Ecto neural progenitor cell (in vitro differentiated cells): ENCODE measurements at places on chromosomes 5 and 9.
A peak's percentile ranks its signal among the peaks of the same experiment; 100 is the strongest.

GRCh38 chr9:4750023-4750673, 9.1 kb upstream of the AK3 start:
- no peak for DNase-seq

DNA sequence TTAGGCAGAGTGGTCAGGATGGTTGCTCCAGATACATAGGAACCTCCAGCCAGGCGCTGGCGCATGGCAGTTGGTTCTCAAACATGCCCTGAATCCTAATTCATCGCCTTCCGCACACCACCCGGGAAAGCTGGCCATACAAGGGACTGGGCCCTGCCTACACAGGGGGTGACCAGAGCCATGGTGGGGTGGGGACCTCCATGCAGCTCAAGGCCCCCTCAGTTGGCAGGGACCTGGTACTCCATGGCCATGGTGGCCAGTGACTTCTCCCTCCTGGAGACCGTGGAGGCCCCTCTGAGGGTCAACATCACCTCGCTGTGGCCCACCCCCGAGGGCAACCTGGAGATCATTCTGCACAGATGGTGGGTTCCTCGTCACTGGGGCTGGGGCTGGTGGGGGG, 26.8 kb downstream of the PAEP start:
- no peak for DNase-seq

- no peak for DNase-seq
These were observed 204.0 kb downstream of the GADD45G start for GRCh38 chr9:89808756-89809181.

GRCh38 chr5:33675958-33676464, 215.8 kb downstream of the ADAMTS12 start:
- DNase-seq = no peak

DNA sequence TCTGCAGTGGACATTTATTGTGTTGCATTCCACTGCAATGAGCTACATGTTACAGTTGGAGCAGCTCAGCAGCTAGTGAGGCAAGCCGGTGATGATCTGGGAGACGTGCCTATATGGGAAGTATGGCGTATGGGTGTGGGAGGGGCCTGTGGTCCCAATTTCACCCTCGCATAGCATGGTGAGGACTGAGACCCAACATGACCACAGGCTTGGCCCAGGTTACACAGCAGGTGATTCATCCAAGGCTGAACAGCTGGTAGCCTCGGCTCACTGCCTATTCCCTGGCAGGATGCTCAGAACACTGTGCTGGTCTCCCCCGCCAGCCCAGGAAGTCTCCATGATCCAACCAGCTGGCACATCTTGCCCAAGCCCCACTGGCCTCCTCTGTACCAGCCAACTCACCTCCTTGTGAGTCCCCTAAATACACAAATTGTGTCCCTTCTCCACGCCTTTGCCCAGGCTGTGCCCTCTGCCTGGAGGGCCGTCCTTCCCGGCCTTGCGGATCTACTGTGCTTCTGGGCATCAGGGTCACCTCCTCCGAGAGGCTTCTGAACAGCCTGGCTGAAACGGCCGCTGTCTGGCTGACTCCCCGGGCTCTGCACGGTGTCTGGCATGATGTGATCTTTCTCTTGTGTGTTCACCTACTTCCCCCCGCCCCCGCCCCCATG, 81.4 kb downstream of the NSUN2 start:
- DNase-seq = peak; percentile 24

DNA sequence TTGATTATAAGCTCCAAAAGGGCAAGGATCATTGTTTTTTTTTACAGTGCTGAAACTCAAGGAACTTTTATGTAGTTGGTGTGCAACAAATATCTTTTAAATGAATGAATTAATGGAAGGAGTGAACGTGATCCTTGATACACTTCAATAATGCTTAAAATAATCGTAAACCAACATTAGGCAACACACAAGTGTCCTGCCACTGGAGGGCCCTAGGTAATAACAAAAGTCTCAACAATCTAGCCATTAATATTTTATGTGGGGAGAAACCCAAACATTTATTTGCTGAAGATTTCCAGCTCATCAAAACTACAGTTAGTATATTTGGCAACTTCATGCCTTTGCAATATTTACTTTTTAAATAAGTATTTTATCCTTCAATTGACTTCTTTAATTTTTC, 309.0 kb upstream of the FBXL7 start:
- no peak for DNase-seq

DNA sequence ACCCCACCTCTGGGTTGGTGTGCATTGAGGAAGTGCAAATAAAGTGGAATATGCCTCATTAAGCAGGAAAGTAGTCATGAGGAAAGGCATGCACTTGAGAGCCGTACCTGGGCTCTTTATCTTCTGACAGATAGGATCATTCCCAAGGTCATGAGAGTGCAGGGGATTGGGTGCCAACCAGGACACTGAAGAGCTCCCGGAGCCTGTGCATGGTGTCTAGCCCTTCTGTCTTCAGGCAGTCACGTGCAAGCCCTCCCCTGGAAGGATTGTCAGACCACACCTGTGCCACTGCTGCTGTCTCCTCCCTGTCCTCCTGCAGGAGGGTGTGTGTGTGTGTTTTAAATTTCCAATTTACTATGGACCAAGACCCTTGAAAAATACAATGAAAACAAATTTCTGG, 69.6 kb downstream of the PDE8B start:
- DNase-seq = no peak

DNA sequence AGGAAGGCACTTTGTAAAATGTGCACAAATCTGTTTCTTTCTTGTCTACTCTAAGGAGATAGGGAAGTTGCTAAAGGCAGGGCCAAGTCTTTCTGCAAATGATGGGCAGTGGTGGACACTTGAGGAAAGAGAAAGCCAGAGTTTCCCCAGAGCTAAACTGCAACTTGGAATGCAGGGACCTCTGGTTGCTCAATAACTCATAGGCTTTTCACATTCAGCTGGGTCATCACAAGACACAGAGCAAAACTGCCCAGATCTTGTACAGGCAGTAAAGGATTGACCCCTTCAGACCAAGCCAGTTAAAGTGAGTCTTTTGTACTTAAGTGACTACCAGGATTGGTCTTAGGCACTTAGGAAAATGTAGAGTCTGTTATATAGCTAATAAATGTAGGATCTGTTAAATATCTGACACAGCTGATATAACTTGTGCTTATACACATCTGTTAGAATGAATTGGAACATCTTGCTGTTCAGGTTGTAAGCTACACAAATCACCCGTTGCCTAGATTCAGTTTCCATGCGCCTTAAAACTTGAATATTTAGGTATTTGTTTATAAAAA, 13.5 kb upstream of the AGXT2 start:
- DNase-seq = no peak

- no peak for DNase-seq
These were observed 75.1 kb downstream of the PSAT1 start for GRCh38 chr9:78371981-78372380.

- no peak for DNase-seq
These were observed 4.5 kb upstream of the PAIP1 start for GRCh38 chr5:43561356-43561755.

DNA sequence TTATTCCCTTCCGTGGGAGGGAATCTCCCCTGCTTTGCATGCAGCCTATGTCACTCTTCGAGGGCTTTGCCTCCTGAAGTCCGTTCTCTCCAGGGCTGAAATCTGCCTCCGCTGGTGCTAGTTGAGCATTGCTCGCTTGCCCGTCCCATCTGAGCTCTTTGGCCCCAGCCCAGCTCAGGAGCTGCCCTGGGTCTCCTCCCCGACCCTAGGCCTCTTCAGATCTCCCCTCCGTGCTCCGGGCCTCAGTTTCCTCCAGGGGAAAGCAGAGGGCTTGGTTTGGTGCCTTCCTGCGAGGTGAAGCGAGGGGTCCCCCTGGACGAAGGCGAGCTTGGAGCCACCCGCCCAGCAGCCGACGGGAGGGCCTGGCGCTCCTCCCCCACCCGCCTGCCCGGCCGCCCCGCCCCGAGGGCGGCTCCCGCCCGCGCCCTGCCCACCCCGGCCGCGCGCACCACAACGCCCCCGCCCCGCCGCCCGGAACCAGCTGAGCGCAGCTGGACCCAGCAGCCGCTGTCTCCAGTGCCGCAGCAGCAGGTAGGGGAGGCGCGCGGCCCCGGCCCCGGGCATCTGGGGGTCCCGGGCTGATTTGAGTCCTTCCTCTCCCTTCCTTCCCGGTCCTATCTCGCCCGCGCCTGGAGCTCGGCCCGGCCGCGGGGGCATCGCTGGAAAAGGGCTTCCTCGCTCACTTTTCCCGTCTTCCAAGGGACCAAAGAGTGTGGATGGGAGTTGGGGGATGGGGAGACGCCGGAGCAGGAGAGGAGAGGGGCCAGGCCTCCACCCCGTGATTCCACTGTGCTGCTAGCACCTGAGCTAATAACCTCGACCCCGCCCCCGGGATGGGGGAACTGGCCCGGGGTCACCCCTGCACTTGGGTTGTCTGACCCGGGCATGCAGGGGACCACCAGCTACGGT, at the start of gene GSN:
GSN (plus strand) TSS at position 474 of the 909 bp plus-strand sequence. CDS start 33,810 bp downstream, outside the sequence.
- peak; percentile 89 for DNase-seq

DNA sequence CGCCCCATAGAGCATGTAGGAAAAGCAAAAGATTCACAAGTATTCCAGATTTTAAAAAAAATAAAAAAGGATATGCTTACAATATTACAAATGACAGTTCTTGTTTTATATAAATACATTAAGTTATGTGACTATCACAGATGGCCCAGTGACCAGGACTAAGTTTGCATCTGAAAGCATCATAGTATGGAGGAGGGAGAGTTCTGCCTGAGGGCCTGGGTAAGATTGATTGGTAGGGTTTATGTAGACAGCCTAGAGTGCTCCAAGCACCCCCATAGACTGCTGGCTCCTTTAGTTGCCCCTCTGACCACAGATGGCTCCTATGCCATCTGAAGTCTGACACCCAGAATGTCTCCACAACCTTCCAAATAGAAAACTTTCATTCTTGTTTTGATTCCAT, 48.0 kb upstream of the ADAMTS16 start:
- DNase-seq = no peak

- peak; percentile 91 for DNase-seq
These were observed at the start of gene MAPK9 for GRCh38 chr5:180291943-180292831. Gene MAPK9, minus strand, starts transcription at chr5:180292083. Its CDS starts 11,522 bp downstream, at chr5:180280561.

DNA sequence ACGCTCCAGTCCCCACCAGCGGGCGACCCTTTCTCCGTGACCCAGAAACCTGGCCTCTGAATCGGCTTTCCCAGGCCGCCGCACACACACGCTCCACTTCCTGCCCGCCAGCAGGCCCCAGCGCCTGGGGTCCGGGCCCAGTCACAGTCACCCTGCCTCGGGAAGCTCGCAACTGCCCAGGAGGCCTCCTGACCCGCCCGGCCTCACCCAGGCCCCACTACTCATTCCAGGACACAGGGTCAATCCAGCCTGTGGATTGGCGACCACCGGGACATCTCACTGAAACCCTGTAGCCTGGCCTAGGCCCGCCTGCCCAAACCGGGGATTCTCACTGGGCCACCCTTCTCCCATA, 2.7 kb upstream of the IRX4 start:
- no peak for DNase-seq

DNA sequence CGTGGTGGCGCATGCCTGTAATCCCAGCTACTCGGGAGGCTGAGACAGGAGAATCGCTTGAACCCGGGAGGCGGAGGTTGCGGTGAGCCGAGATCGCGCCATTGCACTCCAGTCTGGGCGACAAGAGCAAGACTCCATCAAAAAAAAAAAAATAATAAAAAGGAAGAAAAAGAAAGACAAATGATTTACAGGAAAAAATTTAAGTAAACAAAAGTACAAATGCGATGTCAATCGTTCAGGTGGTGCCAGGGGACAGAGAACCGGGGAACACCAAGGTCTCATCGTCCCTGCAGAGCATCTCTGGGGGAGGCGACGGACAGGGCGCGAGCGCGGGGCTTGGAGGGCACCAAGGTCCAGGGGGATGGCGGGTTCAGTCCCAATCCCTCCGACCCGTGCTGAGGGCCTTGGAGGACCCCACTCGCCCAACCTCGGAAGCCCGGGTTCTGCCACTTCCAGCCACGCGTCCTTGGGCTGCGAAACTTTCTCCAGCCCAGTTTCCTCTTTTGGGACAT, 607 bp upstream of the HNRNPAB start:
- no peak for DNase-seq

GRCh38 chr5:153490118-153491037, at the start of gene GRIA1:
Gene GRIA1, plus strand, starts transcription at chr5:153490670.
- DNase-seq = peak; percentile 69

- DNase-seq = no peak
These were observed 30.3 kb downstream of the ADAMTS6 start for GRCh38 chr5:65451436-65451835.

- no peak for DNase-seq
These were observed 11.2 kb downstream of the DNAJB5 start for GRCh38 chr9:35000535-35001284.

- DNase-seq = no peak
These were observed 49.7 kb downstream of the BASP1 start for GRCh38 chr5:17267106-17267505.

DNA sequence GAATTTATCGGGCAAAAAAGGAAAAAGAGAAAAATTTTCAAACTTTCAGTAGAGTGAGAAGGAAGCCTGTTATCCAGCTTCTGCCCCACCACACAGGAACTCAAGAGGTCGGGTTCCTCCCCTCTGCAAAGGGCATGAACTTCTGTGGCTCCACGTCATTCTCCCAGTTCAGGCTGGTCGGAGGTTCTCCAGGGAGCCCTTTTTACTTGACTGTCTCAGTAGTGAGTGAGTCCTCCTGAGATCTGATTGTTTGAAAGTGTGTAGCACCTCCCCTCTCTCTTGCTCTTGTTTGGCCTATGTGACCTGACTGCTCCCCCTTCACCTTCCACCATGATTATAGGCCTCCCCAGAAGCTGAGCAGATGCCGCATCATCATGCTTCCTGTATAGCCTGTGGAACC, 9.7 kb downstream of the SPINK1 start:
- DNase-seq = no peak

DNA sequence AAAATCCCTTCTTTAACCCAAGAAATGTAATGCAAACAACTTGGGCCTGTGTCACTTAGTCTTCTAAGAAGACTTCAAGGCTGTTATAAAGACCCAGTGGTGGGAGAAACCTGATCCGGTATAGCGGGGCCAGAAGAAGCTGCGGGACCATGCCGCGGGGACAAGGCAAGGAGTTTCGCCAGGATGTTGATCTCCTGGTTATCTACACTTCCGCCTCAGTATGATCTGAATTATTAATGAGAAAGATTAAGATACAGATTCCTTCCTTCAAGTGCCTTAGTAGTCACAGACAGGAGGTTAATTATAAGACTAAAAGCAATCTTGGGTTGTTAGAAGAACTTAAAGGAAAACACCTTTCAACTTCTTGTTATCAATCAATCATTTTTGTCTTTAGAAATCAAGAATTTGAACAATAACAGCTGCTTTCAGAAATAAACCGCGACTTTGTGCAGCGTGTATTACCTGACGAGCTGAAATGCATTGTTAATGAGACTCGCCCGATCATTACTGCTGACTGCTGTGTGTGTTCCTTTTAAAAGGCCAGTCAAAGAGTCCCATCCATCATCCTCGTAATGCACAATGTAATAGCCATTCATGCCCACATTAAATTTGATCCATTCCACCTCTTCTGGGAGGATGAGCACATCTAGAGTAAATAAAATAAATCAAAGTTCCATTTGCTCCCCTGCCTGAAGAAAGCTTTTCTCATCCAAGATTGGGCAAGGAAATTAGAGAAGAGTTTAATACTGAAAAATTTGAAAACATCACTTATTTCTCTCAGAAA, 22.2 kb downstream of the ERAP1 start:
- DNase-seq = no peak

- DNase-seq = no peak
These were observed 1009.5 kb downstream of the PTPRD start for GRCh38 chr9:9603345-9603744.
